ENCODE measurements at places on chromosomes 12 and 14. TPM values are rescaled to one million over a fixed set of nuclear protein-coding genes. Genes with fewer than 3 reads are reported as not detected.

DNA sequence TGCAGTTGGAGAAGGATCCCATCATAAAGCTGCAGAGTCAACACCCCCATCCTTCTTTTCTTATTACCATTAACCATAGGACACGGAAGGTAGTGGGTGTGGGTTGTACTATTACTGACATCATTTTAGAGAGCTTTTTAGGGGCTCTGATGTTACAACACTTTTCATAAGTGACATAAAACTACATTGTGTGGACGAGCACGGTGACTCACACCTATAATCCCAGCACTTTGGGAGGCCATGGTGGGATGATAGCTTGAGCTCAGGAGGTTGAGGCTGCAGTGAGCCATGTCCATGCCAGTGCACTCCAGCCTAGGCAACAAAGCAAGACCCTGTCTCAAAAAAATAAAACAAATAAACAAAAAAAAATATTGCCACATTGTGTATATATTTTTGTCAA, 167.1 kb downstream of the DUSP6 start:
- no peaks in the 10 kb centered on the region for H3K4me1 ChIP-seq
- no peak for DNase-seq
- no peak overlapping the region for H3K27ac ChIP-seq

GRCh38 chr12:106297681-106298080, 4.9 kb upstream of the TCP11L2 start:
- peaks cover 13% of the 10 kb centered on the region for H3K4me1 ChIP-seq
- no peak for DNase-seq
- no peaks in the 10 kb centered on the region for H3K27me3 ChIP-seq

DNA sequence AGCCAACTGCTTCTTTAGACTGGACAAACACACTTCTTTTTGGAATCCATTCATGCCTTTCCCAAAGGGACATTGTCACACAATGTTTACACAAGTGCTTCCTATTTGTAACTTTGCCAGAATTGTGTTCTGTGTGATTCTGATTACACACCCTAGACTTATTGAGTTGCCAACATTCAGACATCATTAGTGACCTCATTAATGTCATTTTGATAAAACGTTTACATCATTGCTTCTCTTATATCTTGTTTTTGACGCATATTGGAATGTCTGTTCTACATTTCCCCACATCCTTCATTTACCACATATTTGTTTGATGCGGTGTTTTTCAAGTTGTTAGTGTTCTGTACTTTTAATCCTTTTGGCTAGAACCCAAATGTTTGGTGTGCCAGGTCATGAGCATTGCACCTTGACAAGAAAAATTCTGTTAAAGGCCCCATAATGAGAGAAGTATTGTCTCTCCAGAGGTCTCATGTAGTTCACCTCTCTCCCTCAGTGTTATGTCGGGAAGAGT, 305.5 kb downstream of the AEBP2 start:
- H3K4me3 ChIP-seq = no peak overlapping the region
- no peak for DNase-seq
- no peaks in the 10 kb centered on the region for H3K36me3 ChIP-seq
- no peak overlapping the region for H3K27ac ChIP-seq
- H3K27me3 ChIP-seq = no peaks in the 10 kb centered on the region

DNA sequence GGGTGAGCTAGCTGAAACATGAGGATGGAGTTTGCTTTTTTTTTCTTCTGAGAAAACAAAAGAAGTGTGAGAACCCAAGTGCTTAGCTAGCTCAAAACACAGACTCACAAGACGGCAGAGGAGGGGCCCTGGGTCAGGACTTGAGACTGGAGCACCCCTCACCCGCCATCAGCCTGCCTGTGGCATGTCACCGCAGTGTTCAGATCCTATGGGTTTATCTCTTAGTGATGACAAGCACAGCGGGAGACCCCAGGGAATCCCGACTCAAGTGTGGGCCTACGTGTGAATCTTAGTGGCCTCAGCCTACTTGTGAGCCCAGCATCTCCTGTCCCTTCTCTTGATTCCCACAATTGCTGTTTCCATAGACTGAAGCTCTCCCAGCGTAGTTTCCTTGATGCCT, 22.9 kb downstream of the DYRK4 start:
- H3K4me1 ChIP-seq = no peaks in the 10 kb centered on the region
- H3K4me3 ChIP-seq = no peak overlapping the region
- no peak for DNase-seq
- no peaks in the 10 kb centered on the region for H3K36me3 ChIP-seq
- no peak overlapping the region for H3K27ac ChIP-seq

Gene TAS2R19
- 1.4 TPM for total RNA-seq

Gene HNF1A
- total RNA-seq = not detected
